ENCODE measurements at places on chromosomes 16 and 17.
A peak's percentile ranks its signal among the peaks of the same experiment; 100 is the strongest.

- no peak for DNase-seq
Observed at GRCh38 chr17:81027591-81028505, 7.1 kb upstream of the BAIAP2 start.

GRCh38 chr17:73744411-73744810 lies 100.2 kb upstream of the SDK2 start:
- no peak for DNase-seq

- no peak for DNase-seq
Observed at GRCh38 chr16:87582216-87582965, 19.9 kb upstream of the JPH3 start.

DNA sequence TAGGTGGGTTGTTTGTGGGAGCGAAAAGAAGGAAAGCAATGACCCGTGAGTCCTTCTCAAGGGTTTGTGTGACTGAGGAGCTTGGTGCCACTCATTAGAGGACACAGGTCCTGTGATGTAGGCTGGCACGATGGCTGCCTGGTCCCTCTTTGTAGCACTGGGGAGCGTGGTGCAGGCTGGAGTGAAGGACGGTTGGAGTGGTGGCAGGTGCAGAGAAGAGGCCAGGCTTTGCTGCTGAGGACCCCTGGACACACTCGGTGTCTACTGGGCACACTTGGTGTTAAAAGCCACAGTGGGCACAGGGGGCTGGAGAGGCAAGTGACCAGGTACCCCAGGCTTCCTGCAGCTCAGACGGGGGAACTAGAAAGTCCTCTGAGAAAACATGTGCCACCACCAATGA lies 106.0 kb downstream of the NTN1 start:
- DNase-seq, result no peak

- DNase-seq, result no peak
Observed at GRCh38 chr17:82377924-82378740, 6.6 kb downstream of the UTS2R start.

- DNase-seq, result no peak
Observed at GRCh38 chr17:77449908-77450741, 309.4 kb downstream of the SEC14L1 start.

GRCh38 chr17:10605221-10605783 lies 51.8 kb downstream of the MYH3 start:
- DNase-seq, result no peak

- DNase-seq, result peak; percentile 74
Observed at GRCh38 chr16:68704232-68704867, 32.7 kb upstream of the CDH1 start.

DNA sequence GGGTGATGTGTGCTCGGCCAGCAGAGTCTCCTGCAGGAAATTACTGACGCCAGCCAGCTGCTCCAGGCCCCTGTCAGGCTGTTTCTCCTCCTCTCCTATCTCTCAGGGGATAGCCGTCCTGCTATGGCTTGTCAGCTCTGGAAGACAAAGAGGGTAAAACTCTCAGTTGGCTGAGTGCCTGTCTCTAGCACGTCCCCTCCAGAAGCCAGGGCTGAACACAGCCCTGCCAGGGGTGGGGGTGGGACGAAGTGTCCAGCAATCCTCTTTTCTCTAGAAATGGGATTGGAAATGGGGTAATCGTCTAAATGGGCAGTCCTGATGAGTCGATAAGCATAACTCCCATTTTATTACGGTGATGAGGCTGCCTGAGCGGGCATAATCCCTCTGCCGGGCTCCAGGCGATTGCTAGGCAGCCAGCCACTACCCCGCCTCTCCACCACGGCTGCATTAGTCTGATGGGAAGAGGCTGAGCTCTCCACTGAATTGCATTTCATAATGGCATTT lies 89.1 kb upstream of the GNAO1 start:
- no peak for DNase-seq
